Activated CD4-positive, alpha-beta memory T cell treated with anti-CD3 and anti-CD28 coated beads for 36 hours (primary cell): ENCODE measurements at places on chromosomes 5 and 9. TPM values are rescaled to one million over a fixed set of nuclear protein-coding genes. Genes with fewer than 3 reads are reported as not detected.
A peak's percentile ranks its signal among the peaks of the same experiment; 100 is the strongest.

Gene NNT
- total RNA-seq: 99.9 TPM

Gene MELK
- total RNA-seq: 69.6 TPM

Gene AGXT2
- total RNA-seq: not detected

- no peak for DNase-seq
Measured at GRCh38 chr5:172048539-172049101, 42.2 kb upstream of the FBXW11 start.

DNA sequence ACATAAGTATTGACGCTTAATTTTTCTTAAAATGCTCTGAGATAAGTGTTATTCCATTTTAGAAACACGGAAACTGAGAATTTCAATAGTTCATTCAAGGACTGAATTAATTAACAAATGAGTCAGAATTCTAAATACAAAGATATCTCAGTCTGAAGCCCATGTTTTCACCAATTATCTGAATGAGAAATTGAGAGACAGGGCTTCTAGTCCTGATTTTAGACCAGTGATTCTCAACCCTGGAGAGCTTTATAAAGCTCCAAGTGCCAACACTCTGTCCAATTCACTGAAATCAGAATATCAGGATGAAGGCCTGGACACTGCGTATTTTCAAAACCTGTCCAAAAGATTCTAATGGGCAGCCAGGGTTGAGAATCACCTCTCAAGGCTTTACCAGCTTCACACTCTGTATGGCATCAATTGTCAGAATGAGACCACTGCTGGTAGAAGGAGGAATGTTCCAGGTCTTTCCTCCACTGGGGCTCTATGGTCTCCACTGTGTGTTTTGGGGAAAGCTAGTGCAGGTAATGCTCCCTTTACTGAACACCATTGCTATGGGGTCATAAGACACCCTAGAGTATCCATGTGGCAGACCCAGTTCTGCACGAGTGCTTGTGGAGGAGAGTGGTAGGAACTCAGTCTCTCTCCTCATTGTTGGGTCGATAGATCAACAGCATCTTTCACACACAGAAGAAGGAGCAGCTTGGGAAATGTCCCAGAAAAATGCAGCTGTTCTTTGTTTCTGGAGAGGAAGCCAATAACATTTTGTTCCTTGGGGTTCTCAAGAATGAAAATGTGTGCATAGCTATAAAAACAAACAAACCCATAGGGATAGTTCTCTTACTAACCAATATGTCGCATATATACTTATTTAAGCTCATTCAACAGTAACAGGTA, 99.7 kb upstream of the OSMR start:
- no peak for DNase-seq

Gene CENPP
- 21.8 TPM for total RNA-seq

Gene CCL19
- not detected for total RNA-seq

- DNase-seq: peak; percentile 74
Measured at GRCh38 chr5:154487541-154487940, 9.5 kb upstream of the HAND1 start.

DNA sequence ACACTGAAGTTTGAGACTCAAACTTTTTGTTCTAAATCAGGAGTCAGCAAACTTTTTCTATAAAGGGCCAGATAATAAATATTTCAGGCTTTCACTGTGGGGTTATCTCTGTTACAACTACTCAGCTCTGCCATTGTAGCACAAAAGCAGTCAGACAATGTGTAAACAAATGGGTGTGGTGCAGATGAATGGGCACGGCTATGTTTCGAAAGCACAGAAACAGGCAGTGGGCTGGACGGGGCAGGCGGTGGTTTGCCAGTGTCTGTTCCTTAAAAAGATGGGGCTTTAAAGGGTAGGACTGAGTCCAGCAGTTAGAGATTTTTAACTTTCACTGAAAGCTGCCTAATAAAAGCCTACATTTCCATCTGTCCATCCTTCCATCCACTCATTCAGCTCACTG, 48.9 kb downstream of the PFDN1 start:
- no peak for DNase-seq

DNA sequence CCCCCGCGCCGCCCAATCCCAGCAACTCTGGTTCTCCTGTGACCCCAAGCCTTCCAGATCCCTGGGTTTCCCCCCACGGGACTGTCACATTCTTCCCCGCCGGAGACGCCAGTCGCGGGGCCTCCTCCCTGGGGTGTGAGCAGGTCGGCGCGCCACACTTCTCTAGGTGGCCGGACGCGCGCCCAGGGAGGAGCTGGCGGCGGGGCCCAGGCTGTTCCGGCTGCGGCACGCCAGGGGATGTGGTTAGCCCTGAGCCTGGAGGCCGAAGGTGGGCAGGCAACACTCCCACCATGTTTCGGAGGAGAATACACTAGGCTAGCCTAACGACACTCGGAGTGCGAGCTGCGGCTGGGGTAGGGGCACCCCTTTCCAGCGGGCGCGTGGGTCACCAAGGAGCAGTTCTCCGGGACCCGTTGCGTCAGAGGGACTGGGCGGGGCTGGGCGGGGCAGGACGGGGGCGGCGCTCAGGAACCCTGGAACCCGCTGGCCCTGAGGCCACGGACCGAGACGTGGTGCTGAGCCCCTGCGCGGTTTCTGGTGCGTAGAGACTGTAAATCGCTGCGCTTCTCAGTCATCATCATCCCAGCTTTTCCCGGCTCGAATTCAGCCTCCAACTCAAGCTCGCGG, at the start of gene SLC27A6:
Gene SLC27A6 (plus strand): TSS at position 478 of the 627 bp plus-strand sequence. CDS start 650 bp downstream, outside the sequence.
- DNase-seq: no peak

GRCh38 chr5:169015991-169016390, 284.9 kb downstream of the SLIT3 start:
- no peak for DNase-seq

GRCh38 chr5:107388141-107388861, 282.4 kb downstream of the EFNA5 start:
- peak; percentile 17 for DNase-seq

Gene DOCK2
- 191 TPM for total RNA-seq

Gene HRH2
- 11.6 TPM for total RNA-seq

GRCh38 chr9:71363286-71363961, 242.0 kb upstream of the TRPM3 start:
- DNase-seq: no peak
